Caki2 (cell line): ENCODE measurements at places on chromosomes 6 and 20. TPM values are rescaled to one million over a fixed set of nuclear protein-coding genes. Genes with fewer than 3 reads are reported as not detected.

MROH8 gene
- 0.51 and 1.0 TPM in 2 replicates for total RNA-seq

PLCB4 gene
- 10.0 and 28.0 TPM in 2 replicates for total RNA-seq

THBD gene
- total RNA-seq = 15.7 TPM in 2 replicates

TNNC2 gene
- not detected in 2 replicates for total RNA-seq

MAS1 gene
- not detected in 2 replicates for total RNA-seq

C6orf58 gene
- total RNA-seq = 1.3 TPM in 1 of 2 replicates, not detected in the other

CAP2 gene
- 16.5 and 18.4 TPM in 2 replicates for total RNA-seq

ACSS2 gene
- total RNA-seq = 37.2 and 66.3 TPM in 2 replicates

SLPI gene
- 1.5 TPM in 1 of 2 replicates, not detected in the other for total RNA-seq

SMIM29 gene
- total RNA-seq = 57.0 and 64.2 TPM in 2 replicates

TPD52L1 gene
- total RNA-seq = 328 and 365 TPM in 2 replicates

- no peak for DNase-seq
Observed at GRCh38 chr6:159842035-159842434, 42.0 kb downstream of the PNLDC1 start.

GRCh38 chr6:97282238-97282725 is 734 bp downstream of the MMS22L start:
- no peak for DNase-seq

GRCh38 chr20:17579369-17580039 is 9.6 kb downstream of the DSTN start:
- no peak for DNase-seq

DNA sequence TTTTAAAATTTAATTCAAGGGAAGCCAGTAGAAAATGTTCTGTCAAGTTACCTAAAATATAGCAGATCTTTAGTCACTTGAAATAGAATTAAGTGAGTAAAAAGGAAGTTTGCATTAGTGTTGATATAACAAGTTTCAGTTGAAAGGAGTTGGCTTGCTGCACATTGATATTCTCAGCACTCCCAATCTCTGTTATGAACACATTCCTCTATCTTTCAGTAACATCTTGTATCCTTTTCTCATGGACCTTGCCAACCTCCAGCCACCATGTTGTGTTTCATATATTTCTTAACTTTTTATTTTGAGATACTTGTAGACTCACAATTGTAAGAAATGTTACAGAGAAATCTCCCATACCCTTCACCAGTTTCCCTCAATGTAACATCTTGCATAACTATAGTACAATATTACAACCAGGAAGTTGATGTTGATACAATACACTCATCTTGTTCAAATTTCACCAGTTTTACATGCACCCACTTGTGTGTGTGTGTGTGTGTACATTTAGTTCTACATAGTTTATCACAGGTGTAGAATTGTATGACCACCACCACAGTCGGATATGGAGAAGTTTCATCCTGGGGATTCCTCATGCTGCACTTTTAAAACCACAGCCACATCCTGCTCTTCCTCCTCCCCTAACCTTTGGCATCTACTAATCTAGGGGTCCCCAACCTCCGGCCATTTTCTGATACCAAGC is 20.2 kb upstream of the PAQR8 start:
- no peak for DNase-seq

GRCh38 chr6:157982102-157982562 is 469 bp downstream of the SYNJ2 start:
- peak; percentile 18 for DNase-seq

GRCh38 chr20:34861386-34862084 is 11.1 kb downstream of the GGT7 start:
- no peak for DNase-seq

DNA sequence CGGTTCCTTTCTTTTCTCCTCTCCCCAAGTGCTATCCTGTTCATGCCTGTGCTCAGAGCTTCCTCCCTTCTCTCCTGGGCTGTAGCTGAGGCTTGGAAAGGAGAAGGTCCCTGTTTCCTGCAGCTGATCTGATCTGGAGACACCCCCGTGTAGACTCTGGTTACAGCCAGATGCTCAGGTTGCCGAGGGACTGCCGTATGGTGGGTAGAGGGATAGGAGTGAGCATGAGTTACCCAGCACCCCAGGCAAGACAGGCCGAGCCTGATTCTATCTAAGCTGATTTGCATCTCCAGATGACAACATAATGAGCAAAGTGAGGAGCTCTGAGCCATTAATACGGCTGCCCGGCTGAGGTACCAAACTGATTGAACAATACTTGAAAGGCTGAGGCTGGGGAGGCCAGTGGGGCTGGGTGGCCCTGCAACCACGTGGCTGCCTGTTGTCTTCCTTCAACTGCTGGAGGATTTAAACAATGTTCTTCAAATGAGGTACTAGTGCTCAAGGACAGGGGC is 91.8 kb downstream of the ASXL1 start:
- no peak for DNase-seq

DNA sequence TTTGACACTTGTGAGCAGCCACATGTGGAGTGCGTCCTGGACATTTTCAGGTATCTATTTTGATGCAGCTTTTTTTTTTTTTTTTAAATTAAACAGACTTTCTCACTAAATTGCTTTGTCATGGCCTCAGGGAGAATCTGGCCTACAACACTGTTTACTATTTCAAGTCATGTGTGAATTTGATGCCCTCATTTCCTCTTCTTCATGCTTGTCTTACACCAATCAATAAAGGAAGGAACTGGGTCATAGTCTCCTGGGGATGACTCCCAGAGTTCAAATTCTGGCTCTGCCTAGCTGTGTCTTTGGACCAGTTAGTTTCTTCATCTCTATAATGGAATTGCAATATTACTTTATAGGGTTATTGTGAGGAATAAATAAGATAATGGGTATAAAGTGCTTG is 554.1 kb downstream of the PRKN start:
- DNase-seq = peak; percentile 90

DNA sequence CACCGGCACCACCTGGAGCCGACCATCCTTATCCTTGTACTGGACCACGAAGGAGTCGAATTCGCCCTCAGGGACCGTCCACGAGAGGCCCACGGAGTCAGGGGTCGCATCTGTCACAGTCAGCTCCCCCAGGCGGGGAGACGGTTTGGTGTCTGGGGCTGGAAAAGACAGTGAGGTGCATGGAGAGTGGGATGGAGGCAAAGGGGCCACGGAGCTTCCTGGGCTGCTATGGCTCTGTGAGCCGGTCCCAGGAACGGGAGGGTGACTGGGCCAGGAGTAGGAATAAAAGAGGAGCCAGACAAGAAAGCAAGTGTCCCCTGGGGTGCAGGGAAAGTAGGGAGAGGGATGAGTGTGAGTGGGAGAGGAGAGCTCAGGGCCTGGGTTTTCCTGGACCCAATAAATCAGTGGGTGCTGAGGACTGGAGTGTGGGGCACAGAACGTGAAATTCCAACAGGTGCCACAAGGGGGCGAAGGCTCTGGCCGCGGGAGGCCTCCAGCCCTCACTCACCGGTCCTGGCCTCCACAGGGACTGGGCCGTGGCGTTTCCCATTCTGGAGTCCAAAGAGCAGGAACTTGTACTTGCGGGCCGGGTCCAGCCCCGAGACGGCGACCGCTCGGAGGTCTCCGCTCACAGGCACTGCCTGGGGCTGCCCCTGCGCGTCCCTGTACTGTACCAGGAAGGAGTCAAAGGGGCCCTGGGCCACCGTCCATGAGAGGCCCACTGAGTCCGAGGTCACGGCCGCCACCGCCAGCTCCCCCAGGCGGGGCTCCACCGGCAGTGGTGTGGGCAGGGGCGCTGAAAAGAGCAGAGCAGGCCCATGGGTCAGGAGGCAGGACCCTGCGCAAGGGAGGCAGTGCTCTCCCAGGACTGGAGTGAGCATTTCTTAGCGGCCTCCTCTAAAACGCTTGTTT is 9.9 kb downstream of the CYP21A2 start:
- DNase-seq = peak; percentile 31

GRCh38 chr20:46157625-46158024 is 39.5 kb downstream of the CD40 start:
- no peak for DNase-seq

- no peak for DNase-seq
Observed at GRCh38 chr6:52642368-52642767, 28.5 kb upstream of the TMEM14A start.

DNA sequence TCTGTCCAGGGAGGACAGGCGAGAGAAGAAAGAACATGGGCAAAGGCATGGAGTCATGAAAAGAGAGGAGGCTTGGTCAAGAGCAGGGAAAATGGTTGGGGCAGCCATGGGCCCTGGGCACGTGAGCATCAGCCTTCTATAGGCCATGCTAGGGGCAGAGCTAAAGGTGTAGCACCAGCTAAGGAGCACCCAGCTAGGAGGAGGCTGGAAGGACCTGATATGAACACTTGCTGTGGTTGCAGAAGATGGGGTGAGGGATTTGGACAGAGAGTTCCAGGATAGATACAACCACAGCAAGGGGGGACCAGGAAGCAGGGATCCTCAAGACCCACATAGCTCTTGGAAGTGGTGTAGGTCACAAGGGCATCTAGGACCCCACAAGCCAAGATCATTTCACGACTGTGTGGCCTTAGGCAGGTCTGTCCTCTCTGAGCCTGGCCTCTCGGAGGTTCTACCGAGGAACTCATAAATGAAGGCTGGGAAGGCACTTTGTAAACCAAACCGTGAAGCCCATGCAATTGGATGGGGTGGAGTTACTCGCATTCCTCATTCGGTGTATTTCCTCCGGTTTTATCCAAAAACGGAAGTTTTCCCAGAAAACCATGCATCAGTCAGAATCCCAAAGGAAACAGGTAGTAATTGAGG is 74.0 kb upstream of the TOP1 start:
- no peak for DNase-seq

DNA sequence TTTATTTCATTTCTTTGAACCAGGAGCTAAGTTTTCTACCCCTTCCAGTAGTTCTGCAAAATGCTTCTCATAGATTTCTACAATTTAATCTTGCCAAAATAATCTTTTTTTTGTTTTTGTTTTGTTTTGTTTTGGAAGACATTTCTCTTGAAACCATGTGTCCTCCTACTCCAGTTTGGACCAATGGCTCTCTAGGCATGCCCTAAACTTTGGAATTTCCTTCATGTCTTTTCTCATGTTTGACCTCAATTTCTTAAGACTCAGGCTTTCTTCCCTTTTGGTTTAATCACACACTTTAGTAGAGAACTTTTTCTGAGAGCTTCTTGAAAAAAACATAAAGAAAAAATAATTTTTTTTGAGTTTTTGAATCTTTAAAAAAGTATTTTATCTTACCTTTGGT is 173.8 kb downstream of the GJA1 start:
- no peak for DNase-seq

- no peak for DNase-seq
Observed at GRCh38 chr20:38373898-38374297, 27.6 kb downstream of the LBP start.

DNA sequence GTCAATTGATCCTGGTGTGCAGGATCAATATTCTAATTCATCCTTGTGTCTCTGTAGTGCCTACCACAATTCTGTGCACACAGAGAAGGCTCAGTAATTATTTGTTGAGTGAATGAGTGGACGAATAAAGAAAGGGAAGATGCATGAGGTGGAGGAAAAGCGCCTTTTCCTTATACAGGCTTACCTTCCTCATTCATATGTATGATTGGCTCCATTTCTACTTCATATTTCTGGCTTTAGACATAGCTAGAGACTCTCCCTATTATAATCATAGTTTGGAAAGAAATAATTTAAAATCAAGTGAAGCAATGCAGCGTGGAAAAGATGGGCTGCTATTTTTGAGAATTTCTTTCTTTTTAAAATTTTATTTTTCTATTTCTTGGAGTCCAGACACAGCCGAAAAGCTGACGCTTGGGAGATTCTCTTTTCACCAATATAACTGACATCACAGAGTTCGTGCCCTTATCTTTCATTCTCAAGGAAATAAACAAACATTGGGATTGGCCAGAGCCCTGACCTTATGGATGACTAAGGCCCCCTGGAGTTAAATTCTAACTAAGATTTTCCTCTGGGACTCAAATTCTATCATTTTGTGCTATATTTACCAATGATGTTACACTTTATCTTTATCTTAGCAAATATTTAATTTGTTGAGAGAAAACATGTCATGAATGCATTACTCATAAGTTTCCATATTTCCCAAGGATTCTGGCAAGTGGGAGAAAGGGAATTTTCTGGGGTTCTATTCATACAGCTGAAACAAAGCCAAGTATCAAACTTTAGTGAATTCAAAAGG is 48.1 kb downstream of the PRL start:
- DNase-seq = peak; percentile 92

DNA sequence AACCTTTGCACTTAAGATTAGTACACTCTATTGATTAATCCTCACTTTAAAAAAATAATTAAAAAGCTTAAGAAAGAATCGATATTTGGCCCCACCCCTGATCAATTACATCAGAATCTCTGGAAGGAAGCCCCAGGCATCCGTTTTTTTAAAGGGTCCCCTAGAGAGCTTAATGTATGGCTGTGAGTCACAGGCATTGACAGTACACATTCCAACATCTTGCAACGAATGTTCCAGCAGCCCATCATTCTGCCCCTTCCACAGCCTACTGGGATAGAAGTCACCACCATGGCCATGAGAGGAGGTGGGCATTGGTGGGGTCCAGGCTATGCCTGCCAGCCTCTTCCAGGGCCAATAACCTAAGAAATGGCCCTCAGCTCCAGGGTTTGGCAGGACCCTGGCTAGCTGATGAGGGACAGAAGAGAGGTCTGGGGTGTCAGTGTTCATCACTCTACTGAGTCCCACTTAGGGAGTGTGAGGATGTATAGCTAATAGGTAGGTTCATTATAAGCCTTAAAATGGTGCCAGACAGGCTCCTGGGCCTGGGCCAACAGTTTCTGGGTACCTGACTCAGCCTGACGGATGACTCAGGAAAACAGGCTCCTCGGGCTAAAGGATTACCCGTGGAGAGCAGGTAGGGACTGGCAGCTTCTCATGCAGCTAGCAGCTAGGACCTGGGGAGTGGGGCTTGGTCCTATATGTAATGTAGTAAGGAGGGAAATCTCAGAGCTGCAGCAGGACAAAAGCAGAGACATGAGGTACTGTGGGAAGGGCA is 40.4 kb downstream of the MDGA1 start:
- peak; percentile 59 for DNase-seq

DNA sequence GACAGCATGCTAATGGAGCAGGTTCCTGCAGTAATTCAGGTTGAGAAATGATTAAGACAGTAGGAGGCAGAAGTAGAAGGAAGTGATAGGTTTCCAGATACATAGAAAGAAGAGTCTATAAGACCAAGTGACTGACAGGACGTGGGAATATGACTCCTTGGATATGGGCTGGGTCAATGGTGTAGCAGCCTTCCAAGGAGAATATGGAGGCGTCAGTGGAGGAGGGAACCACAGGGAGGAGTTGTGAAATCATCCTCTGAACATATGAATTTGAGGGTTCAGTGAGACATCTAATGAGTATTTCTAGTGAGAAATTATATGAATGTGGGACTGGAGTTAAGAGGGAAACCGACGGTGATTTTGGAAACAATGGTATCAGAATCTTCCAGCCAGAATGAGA is 43.3 kb downstream of the NUDT3 start:
- DNase-seq = no peak
